ENCODE measurements at places on chromosomes 12 and 14.

- no peak for DNase-seq
These were observed 28.5 kb downstream of the CPM start for GRCh38 chr12:68904351-68904962.

DNA sequence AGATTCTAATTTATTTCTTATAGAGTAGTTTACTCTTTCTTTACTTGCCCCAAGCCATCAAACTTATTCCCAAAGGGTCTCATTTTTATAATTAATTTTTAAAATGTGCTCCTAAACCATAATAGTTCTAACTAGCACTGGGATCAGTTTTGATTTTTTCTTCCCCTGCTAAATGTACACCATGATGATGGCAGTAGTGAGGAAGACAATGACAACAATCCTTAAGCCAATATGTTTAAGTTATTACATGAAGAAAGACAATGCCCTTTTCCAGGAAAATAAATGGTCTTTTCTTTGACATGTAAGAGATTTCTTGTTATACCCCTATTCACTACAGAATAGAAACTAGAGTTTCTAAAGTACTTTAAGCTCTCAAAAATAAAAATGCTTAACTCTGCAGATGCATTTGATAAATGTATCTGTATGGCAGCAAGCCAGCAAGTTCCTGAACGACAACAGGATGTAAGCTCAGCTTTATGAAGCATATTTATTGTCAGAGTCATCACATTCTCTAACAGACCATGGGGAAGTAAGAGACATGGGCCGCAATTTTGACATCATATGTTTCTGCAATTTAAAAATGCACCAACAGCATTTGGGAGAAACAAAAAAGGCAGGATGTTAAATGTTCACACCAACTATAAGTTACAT lies 36.0 kb upstream of the SNX6 start:
- no peak for DNase-seq

GRCh38 chr14:100271247-100271939 lies 32.4 kb downstream of the YY1 start:
- DNase-seq: no peak

DNA sequence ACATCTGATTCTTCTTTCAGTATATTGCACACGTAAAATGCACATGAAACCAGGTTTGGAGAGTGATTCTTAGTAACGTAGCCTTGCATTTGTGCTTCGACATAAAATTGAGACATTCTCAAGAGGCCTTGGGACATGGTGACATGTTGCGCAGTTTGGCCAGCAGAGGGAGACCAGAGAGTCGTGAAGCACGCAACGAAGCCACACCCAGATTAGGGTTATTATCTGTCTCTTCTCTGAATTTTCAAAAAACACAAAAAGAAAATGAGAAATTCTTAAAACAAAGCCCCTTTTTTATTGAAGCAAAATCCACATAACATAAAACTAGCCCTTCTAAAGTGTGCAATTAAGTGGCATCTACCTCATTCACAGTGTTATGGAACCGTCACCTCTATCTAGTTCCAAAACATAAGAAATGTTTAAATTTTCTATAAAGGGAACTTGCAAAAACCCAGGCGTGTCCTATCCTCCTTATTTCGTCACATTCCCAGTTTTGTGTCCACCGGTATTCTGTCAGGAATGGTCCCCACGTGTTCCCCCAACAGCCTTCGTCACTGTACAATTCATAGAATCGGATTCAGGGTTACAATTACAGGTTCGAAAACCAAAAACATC lies 108.8 kb upstream of the ATF7IP start:
- DNase-seq: peak; percentile 31

GRCh38 chr14:82192387-82192786 lies 658.7 kb upstream of the SEL1L start:
- no peak for DNase-seq

DNA sequence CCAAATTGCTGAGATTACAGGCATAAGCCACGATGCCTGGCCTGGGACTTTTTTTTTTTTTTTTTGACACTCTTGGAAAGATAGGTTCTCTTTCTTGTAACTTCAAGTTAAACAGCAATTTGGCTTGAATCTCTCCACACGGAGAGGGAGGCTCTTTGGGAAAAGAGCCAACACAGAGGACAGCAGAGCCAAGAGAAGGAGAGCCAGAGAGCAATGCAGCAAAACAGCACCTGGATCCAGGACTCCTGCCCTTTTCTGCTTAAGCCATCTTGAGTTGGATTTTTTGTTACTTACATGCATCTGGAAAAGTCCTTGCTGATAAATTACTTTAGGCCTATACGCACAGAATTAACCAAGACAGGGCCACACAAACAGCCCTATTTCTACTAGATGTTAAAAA lies 176.8 kb downstream of the APAF1 start:
- no peak for DNase-seq

GRCh38 chr12:11513288-11513687 lies 117.9 kb upstream of the PRB2 start:
- no peak for DNase-seq

Measured in NCI-H526 treated with DMSO at 0.1 percent for 48 hours (cell line).